ENCODE measurements at places on chromosomes 4 and X. TPM values are rescaled to one million over a fixed set of nuclear protein-coding genes. Genes with fewer than 3 reads are reported as not detected.

The MAGEA4 gene
- not detected for total RNA-seq

- no peak for DNase-seq
These were observed 12.3 kb downstream of the ELF2 start for GRCh38 chr4:139164731-139165130.

- DNase-seq = no peak
These were observed 62.6 kb upstream of the ALB start for GRCh38 chr4:73341454-73341853.

DNA sequence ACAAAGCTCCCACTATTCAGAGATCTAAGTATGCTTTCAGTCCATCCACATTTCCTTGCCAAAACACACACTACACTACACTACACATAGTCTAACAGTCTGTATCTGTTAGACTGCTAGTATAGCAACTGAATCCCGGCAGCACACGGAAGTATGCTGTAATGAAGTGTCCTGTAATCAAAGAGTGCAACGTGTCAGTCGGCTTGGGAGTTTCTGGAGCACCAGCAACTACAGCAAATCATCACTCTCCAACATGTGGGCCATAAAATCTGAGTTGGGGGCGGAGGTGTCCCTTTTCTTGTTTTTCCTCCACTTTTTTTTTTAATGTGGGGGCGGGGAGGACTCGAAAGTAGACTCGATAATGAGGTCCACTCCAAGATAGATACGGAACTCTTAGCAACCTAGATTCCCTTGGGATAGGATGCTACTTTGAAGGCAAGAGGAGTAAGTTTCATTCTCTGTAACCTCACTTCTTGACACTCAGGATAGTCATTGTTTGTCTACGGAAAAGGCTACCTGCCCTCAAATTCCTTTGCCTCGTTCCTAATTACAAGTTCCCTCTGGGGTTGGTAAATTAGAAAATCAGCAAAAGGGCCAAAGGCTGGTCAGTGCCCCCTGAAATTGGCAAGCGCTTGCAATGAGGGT, 722 bp downstream of the SLC10A7 start:
- no peak for DNase-seq
